ENCODE measurements at places on chromosomes 13 and 19.
A peak's percentile ranks its signal among the peaks of the same experiment; 100 is the strongest.

DNA sequence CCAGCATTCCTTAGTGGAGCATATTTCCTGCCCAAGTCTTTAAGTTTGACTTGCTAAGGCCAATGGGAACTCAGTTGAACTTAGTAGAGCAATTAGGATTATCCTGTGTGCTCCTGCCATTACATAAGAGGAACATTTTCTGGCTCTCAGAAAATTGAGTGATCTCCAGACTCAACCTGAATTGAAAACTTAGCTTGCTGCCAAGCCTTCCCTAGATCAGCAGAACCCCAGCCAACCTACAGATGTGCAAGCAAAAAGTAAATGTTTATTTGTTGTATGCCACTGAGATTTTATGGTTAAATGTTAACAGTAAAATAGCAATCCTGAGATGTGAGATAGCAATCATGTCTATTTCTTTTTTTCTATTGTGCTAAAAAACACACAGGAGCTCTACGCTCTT lies 350.9 kb downstream of the OLFM4 start:
- no peak for DNase-seq

GRCh38 chr19:33245948-33246708 lies 20.5 kb upstream of the SLC7A10 start:
- DNase-seq, result no peak

DNA sequence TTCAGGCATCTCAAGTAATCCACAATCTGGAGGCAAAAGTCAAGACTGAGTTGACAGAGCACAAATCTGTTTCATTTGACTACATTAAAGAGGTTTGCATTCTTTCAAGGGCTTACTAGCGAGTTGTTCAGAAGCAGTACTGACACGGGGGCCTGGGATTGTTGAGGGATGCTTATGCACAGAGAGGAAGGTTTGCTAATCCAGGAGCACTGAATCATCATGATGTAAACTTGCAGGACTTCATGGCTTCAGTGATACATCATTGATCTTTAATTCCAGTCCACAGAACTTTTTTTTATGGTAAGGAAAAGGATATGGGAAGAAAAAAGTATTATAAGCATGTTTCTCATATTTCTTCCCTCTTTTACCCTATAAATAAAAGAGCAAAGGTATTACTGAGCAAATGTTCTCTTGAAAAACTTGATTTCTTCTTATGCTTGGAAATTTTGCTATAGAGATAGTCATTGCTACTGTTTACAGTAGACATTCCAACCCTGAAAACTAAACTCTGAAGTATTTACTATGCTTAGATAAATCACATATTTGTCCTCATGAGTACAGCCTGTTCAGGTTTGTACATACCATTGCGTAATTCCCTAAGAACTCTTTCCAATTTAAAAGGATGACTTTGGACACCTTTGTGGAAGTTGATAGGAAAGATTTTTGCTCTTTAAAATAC lies 65.8 kb upstream of the KPNA3 start:
- no peak for DNase-seq

- DNase-seq, result peak; percentile 49
Measured at GRCh38 chr13:32164622-32165268, 133.2 kb downstream of the FRY start.

DNA sequence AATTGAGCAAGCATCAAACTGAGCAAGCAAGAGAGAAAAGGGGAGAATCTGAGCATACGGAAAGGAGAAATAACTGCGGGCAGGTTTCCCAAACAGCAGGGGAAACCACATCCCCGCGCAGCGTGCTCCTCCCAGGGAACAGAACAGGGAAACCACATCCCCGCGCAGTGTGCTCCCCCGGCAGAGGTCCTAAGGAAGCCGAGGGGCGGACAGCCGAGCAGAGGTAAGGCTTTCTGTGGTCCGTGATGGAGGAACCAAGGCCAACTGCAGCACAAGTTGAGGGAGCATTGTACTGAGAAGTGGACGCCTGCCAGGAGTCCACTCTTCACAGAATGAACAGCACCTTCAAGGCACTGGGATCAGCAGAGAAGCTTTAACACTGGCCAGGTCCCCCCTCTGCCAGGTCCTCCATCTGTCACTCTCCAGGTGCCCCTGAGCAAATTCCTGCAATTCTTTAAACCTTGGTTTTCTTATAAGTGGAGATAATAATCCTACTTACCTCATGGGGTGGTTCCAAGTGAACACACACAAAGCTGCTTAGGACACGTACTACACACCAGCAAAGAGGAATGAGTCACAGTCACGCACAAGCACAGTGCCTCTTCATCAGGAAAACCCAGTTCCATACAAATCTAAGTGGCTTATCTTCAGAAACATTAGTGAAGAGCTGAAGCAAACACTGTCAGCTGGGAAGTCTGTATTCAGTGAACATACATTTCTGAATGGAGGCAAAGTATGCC lies 23.0 kb upstream of the LAMP1 start:
- DNase-seq, result no peak

DNA sequence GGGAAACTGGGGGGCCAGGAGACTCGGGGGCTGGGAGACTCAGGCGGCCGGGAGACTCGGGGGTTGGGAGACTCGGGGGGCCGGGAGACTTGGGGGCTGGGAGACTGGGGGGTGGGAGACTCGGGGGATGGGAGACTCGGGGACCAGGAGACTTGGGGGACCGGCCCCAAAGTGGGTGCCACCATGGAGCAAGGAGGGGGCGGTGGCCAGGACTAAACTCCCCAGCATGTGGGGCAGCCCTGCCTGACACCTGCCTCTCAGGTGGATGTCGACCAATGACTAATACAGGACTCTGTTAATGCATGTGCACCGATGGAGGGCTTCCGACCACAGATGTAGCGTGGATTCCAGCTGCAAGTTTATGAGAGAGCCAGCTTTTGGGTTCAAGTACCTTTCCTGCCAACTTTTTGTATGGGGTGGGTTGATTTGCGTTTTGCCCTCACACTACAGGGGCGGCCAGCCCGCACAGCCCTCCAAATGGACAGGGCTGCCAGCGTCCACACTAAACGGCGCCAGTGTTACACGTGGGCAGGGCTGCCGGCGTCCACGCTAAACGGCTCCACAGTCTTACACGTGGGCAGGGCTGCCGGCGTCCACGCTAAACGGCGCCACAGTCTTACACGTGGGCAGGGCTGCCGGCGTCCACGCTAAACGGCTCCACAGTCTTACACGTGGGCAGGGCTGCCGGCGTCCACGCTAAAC lies 62.2 kb downstream of the RASA3 start:
- DNase-seq, result no peak

DNA sequence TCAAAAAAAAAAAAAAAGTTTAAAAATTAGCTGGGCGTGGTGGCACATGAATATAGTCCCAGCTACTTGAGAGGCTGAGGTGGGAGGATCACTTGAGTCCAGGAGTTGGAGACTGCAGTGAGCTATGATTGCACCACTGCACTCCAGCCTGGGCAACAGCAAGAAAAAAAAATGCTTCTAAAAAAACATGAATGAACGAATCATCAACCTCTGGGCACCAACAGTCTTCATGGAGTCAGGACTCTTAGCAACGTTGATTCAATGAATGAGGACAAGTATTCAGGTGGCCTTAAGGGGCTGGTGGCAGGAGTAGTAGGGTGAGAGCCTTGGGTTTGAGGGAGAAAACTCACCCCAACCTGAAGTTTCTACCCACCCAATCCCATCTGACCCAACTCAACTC lies 20.6 kb upstream of the OLFM2 start:
- no peak for DNase-seq

Data from midbrain (tissue), 1 donor.